Lung microvascular endothelial cell (primary cell): ENCODE measurements at places on chromosomes 5 and 9.

DNA sequence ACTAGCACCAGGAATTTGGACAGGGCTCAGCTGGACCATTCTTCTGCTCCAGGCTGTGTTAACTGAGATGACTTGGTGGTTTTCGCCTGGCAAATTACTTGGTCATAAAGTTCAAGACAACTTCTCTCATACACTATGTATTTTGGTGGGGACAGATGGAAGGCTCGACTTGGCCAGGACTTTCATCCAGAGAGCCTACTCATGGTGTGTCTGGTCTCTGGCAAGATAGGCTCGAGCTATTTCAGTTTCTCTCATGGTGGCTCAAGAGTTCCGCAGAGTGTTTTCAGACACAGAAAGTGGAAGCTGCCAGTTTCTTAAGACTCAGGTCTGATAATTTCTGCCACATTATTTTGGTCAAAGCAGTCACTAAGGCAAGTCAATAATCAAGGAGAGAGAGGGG, 135.6 kb downstream of the IRX2 start:
- DNase-seq: no peak

- DNase-seq: no peak
These were observed 408.4 kb downstream of the ZNF608 start for GRCh38 chr5:124337996-124338395.

DNA sequence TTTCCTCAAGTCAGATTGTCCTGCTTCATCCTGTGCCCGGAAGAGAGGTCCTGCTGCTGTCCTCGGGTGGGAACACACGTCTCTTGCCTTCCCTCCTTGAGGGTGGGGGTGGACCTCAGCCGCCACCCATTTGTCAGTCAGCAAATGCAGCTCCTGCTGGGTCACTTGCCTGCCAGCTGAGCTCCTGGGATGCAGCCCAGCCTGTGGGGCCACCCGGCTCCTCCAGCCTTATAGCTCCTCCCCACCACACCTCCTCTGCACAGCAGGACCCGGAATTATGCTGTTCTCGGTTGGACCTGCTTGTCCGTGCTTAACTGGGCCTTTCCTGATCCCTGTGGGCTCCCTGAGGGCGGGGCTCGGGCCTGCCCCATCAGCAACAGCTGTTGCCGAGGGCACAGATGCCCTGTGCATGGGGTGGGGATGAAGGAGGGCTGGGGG, 52.7 kb downstream of the RXRA start:
- peak; percentile 32 for DNase-seq

- peak; percentile 2 for DNase-seq
These were observed 371.4 kb downstream of the PSAT1 start for GRCh38 chr9:78668148-78668832.
